ENCODE measurements at places on chromosomes 3 and 15.

DNA sequence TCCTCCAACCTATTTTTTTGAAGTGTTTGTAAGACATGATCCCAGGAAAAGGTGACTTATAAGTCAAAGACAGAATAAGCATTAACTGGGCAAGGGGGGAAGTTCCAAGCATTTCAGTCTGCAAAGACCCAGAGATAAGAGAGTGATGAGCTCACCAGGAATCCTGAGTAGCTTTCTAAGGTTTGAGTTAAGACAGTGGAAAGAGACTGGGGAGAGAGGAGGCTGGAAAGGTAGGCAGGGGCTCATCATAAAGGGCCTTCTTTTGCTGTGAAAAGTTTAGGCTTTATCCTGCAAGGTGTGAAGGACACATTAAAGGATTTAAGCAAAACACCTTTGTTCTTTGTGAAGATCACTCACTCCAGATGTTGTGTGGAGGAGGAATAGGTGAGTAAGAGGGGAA is 438.8 kb downstream of the CHL1 start:
- no peak for DNase-seq

DNA sequence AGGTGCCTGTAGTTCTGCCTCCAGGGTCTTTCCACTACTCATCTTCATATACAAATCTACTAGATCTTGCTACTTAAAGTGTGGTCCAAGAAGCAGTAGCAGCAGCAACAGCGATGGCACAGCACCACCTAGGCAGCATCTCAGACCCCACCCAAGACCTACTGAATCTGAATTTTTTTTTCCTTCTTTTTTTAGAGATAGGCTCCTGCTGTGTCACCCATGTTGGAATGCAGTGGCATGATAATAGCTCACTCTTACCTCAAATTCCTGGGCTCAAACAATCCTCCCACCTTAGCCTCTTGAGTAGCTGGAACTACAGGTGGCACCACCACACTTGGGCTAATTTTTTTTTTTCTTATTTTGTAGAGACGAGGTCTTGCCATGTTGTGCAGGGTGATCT is 346.7 kb upstream of the TGFBR2 start:
- DNase-seq: no peak

DNA sequence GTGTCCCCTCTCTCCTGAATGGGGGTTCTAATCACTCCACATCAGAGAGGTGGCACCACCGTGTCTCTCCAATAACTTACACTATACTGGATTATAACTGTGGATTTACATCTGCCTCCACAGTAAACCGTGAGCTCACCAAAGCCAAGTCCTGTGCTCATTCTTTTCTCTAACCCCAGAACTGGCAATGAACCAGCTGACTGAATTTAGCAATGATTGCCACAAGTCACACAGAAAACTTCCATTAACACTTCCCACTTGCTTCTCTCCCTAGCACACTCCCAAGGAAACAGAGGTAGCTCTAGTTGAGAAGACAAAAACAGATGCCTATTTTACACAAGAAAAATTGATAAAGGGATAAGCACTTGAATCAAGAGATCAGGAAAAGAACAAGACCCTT is 361.3 kb downstream of the ULK4 start:
- no peak for DNase-seq

GRCh38 chr3:55622733-55623132 is 135.6 kb upstream of the WNT5A start:
- no peak for DNase-seq

- no peak for DNase-seq
Observed at GRCh38 chr3:125594581-125595011, 701 bp downstream of the OSBPL11 start.

DNA sequence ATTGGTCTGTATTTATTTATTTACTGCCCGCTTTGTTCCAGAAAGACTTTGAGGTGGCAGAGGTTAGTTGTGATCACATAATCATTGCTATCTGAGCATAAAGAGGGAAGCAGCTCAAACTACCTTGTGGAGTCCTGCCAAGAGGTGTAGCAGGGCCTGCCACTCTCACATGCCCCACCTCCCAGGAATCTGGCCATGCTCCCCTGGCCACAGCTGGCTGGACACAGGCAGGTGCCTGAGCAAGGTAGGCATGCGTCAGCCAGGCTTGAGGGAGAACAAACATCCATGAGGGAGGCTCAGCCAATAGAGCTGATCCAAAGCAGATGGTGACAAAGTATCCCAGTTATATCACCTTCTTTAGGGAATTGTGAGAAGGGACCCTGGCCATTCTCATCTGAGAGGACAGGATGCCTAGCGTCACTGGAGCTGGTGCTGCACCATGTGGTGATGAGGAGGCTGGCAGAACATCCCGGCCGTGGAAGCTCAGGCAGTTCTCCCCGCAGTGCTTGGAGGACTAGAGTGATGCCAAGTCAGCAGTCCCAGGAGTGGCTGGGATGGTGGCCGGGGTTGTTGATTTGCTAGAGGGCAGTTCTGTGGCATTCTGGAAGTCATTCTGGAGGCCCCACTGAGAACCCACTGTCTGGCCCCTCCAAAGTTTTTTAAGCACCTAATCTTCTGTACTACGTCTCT is 6.8 kb upstream of the POLG start:
- no peak for DNase-seq

DNA sequence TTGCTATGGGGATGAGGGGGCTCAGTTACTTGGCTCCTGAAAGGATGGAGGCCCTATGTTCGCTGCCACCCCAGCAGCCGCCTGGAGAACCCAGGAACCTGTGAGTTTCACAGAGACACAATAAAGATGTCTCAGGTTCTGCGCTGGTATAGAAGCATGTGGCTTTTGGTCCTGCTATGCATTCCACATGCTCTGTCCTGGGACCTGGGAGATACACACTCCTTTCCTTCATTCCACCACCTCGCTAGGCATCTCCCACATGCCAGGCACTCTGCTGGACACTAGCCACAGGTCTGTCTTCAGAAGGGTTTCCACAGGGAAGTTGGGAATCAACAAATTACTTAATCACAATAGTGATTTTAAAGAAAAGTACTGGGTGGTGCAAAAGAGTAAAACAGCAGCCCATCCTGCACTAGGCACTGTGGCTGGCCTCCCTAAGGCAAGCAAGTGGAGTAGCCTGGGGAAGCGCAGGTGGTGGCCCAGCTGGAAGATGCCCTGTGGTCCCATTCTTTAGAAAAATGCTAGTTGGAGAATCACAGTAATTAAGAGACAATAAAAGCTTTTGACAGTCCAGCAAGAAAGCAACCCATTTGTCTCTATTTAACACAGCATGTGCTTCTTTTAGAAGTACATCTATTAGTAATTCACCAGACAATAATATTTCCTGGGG is 408.9 kb upstream of the WNT5A start:
- no peak for DNase-seq

DNA sequence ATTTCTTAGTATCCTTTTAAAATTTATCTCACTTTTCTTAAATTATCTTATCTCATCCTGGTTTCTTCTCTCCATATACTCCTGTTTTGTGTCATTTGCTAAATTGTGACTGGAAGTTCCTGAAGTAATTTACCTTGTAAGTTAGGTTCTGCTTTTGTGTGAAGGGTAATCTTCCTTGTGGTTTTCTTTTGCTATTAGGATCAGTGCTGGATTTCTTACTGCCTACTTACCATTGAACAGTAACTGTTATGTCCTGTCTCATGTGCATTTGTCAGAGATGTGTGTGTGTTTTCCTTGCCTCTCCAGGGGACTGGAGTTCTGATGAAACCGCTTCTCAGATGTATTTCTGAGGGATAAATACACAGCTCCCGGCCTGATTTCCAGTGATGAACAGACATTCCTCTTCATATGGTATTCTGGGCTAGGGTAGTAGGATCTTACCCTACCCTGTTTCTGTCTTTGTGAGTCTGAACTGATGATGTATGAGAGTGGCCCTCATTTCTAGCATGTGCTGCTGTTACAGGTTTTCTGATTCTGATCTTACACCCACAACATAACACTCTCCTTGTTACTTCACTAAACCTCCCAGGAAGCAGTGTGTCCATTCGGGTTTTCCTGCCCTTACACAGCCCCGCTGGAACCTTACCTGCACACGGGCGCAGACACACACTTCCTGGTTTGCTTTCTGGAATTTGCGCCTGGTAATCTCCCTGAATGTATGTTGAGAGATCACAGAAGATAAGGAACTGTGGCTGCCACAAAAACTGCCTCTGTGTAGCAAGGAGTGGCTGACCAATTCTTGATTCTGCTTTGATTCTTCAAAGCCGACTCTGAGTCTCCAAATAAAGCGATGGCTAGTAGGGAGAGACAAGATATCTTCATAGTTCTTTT is 14.7 kb downstream of the PAK2 start:
- DNase-seq: no peak

DNA sequence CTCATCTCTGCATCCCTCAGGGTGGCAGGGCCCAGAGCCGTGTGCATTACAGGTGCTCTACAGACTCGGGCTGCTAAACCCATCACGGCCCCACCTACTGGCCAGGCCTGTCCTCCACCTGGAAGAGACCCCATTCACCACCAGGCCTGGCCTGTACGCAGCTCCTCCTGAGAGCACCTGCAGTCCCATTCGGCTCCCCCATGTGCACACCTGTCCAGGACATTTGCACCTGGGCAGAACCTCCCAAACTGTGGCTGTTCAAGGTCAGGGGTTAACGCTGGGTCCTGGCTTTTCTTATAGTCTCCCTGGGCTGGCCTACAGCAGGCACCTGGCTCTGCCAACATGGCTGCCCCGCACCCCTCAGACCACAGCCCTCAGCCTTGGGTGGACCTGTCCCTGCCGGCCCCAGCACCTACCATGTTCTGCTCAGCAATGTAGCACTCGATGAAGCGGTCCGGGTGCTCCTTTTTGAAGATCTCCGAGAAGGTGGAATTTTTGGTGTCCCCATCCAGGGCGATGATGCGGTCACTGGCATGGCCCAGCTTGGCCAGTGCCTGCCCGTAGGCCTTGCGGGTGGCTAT is 25.7 kb downstream of the TKT start:
- DNase-seq: no peak

GRCh38 chr3:13087320-13087990 is 14.2 kb upstream of the IQSEC1 start:
- no peak for DNase-seq

DNA sequence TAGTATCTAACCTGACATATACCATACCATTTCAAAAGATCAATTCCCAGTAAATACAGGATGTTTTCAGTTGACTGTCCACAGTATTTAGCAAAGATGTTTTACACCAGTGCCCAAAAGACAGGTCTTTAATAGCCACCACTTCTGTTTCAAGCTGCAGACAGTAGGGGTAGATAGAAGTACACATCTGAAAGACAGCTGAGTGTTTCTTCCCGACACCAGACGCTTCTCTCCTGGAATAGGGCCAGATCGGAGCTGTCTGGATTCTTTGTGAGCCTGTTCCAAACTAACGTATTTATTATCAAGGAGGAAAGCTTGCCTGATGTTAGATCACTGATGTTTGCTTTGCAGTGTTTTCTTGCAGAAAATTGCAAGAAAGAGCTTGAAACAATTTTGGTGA is 136.1 kb upstream of the RBMS3 start:
- DNase-seq: no peak

- DNase-seq: no peak
Observed at GRCh38 chr15:88701561-88702095, 62.8 kb downstream of the ISG20 start.

GRCh38 chr3:193828477-193828876 is 235.5 kb downstream of the OPA1 start:
- no peak for DNase-seq

Measured in stimulated activated CD4-positive, alpha-beta T cell treated with anti-CD3 and anti-CD28 coated beads, TNF-alpha, amount 100 ng/mL, for 4 hours (primary cell).